ENCODE measurements at places on chromosomes 13 and 19.

GRCh38 chr19:2775556-2776430 lies 7.3 kb downstream of the SGTA start:
- DNase-seq = peak; percentile 30

GRCh38 chr13:72384186-72384823 lies 343.1 kb downstream of the MZT1 start:
- no peak for DNase-seq

GRCh38 chr13:110387451-110388107 lies 80.5 kb downstream of the COL4A2 start:
- no peak for DNase-seq

DNA sequence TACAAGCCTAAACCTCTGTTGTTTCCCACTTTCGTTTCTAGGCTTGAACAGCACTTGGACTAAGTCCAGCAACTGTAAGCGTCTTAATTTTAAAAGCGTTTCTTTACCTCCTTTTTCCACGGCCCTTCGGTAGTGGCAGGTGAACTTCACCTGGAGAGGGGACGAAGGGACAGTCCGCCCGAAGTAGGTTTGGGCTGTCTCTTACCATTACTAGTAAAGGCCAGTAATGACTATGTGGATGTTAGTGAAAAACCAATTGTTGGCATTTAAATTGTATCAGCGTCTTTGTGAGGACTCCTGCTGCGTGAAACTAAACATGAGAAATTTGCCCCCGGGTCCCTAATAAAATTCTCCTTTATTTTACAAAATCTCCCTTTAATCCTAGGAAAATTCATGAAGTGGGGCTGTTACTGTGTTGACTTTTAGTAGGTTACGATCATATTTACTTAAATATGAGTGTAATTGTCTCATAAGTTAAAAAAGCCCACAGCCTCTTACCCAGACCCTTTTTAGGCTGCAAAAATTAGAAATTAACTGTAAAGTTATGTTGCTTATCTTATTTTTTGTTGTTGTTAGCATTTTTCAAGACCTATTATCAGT lies 983 bp downstream of the ITM2B start:
- DNase-seq = no peak

DNA sequence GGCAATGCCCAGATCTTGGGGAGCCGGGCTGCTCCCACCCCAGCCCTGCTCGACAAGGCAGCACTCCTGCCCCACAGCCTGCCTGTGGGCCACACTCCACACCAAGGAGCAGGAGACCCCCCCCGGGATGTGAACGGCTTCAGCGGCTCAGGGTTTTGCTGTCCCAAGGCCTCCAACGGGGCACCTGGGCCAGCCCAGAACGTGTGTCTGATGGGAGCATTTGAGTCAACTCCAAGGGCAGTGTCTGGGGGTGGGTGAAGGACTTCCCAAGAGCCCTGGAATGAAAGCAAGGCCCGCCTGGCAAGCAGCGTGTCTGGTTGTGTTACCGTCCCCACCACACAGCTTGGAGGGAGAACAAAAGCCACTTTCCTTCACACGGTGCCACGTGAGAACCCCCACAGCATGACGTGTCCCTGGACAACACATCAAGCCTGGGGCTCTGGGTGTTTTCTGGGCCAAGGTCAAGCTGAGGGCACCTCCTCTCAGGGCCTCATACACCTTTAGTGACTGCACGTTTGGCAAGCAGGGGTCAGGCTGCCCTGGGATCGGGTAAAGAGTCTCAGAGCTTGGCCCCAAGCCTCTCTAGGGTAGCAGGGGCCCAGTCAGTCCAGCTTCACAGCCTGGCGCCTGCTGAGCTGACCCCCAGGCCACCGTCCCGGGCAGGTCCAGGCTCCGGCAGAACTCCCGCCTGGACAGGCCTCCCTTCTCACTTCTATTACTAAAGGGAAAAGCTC lies 6.0 kb downstream of the C13orf46 start:
- DNase-seq = no peak

GRCh38 chr13:45907503-45907902 lies 56.0 kb upstream of the SIAH3 start:
- no peak for DNase-seq

DNA sequence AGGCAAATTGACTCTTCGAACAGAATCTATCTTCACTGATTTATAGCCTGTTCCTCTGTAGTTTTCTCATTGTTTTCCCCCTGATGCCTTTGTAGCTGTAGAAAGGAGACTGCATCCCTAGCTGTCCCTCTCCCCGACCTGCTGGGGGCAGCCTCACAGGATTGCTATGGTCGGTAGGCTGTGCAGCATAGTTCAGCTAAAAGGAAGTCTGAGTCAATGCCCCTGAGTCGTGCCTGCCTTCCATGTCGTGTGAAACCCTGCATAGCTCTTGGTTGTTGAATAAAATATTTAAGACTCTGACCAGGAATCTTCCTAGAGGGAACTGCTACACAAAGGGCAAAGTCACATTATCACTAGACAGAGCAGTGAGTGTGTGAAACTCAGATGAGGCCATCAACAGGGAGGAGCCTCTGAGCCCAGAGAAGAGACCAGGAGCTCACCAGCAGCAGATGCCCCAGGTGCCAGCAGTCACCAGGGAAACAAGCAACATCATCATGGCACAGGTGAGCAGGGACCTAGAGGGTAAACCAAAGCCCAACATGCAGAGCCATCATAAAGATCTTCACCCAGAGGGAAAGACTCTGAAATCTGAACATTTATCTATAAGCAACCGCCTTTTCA lies 108.4 kb upstream of the NBEA start:
- DNase-seq = no peak

- no peak for DNase-seq
Measured at GRCh38 chr13:65468628-65469027, 1761.5 kb downstream of the PCDH9 start.

DNA sequence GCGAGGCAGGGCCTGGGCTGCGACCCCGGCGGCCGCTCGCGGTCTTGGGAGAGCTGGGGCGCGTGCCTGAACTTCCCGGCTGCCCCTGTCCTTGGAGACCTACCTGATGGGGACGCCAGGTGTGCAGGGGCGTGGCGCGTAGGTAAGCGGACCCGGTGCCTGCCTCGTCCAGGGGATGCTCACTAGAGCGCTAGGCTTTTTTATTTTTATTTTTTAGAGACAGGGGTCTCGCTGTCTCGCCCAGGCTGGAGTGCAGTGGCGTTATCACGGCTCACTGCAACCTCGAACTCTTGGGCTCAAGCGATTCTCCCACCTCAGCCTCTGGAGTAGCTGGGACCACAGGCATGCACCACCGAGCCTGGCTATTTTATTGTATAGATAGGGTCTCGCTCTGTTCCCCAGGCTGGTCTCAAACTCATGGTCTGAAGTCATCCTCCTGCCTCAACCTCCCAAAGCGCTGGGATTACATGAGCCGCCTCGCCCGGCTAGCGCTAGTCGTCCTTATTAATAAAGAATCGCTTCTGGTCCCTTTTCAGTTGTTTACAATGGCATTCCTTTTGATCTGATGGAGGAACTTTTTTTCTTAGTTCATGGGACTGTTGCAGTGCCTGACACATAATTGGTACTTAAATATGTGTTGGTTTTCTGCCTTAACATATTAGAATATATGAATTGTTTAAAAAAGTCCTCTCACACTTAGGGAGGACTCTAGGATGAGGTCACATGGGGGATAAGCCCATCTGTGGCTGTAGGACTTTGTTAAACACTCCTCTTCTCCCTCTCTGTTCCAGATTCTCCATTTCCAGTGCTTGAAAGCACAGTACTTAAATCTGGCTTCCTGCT lies 812 bp downstream of the DPY19L3 start:
- DNase-seq = no peak

DNA sequence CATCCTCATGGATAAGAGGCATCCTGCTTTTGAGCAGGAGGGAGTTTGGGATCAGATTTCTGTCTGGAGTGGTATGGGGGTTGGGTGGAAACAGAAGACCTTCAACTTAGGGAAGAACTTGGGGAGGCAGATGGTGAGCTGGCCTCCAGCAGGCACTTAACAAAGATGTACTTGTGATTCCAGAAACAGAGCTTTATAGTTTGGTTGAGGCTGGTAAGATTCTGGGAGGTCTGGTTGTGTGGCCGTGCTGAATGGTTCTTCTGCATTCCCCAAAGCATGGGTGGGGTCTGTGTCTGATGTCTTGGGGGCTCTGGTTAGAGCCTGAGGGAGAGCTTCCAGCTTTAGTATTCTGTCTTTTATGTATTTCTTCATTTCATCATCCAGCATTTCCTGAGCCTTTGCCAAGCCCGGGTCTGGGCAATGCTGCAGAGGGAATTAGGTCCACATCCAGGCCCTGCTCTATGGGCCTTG lies 4.8 kb downstream of the MEGF8 start:
- DNase-seq = no peak

- DNase-seq = no peak
Measured at GRCh38 chr13:28337166-28338005, 157.5 kb downstream of the FLT1 start.

DNA sequence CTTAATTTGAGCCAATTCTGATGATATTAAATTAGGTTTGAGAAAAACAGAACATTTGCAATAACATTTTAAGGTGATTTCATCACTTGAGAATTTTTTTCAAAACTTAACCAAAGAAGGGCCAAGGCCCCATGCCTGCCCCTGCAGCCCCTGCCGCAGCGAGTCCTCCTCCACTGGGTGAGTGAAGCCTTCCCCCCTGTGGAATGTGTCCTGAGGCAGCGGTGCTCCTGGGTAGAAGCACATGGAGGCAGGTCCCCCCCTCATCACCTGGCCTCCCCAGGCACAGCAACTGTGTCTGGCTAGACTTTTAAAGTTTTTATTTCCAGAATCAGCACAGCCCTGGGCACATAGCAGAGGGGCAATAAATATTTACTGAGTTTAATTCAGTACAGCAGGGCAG lies 10.8 kb downstream of the SOX1 start:
- no peak for DNase-seq

DNA sequence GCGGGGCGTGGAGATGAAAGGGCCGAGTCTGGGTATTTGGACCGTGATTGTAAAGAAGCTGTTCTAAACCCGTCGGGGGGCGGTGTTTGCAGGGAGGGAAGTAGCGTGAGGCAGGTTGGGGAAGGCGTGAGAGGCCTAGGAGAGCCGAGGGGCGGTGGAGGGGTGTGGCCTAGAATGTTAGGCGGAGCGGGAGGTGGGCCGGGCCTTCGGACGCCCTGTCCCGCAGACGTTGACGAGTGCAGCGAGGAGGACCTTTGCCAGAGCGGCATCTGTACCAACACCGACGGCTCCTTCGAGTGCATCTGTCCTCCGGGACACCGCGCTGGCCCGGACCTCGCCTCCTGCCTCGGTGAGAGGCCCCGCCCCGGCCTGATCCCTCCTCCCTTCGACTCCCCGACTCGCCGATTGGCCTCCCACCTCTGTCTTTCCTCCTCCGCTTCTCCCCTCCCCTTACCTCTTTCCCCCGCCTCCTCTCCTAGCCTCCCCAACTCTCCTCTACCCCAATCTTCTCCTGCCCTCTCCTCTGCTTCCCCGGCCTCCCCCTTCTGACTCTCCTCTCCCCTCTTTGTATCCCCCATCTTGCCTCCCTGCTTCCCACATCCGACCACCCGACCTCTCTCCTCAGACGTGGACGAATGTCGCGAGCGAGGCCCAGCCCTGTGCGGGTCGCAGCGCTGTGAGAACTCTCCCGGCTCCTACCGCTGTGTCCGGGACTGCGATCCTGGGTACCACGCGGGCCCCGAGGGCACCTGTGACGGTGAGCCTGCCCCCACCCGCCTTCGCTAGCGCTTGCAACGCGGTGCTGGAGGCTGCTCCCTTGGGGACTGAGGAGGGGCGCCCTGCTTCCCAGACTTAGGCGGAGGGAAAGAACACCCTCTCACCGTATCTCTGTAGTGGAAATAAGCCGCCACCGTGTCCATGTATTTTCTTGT lies 12.8 kb downstream of the LTBP4 start:
- peak; percentile 70 for DNase-seq

GRCh38 chr19:10544753-10545251 lies 1.1 kb downstream of the ATG4D start:
- DNase-seq = no peak

DNA sequence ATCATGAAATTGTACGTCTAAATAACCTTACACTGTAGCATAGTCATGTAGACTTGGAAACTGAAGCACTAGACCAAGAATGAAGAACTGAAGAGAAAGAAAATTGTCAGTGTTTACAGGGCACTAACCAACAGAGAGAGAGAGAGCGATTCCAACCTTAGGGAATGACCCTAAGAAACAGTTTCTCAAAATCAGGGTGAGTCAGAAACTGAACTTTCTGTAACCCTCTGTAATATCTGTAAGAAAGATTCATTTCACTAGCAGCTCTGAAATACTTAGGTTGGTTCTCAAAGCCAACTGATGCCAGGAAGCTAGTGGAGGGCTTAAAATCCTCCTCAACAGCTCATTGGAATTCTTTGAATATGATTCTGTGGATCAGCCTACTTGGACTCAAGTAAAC lies 936.9 kb downstream of the EFNB2 start:
- DNase-seq = no peak

DNA sequence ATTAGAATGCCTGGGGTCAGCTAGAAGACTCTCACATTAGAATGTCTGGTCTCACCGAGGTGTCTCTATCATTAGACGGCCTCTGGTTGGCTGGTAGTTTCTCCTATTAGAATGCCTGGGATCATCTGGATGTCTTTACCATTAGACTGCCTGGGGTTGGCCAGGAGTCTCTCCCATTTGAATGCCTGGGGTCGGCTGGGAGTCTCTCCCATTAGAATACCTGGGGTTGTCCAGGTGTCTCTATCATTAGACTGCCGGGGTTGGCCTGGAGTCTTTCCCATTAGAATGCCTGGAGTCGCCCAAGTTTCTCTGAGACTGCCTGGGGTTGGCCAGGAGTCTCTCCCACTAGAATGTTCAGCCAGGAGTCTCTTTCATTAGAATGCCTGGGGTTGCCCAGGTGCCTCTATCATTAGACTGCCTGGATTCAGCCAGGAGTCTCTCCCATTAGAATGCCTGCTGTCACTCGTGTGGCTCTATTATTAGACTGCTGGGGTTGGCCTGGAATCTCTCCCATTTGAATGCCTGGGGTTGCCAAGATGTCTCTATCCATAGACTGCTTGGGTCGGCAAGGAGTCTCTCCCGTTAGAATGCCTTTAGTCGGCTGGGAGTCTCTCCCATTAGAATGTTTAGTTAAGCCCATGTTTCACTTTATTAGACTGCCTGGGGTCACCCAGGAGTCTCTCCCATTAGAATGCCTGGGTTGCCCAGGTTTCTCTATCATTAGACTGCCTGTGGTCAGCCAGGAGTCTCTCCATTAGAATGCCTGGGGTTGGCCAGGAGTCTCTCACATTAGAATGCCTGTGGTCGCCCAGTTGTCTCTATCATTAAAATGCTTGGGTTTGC lies 1467.8 kb downstream of the UQCRFS1 start:
- no peak for DNase-seq

GRCh38 chr13:108786456-108787200 lies 157.2 kb downstream of the MYO16 start:
- DNase-seq = no peak
